Right atrium auricular region (tissue), 2 donors: ENCODE measurements at places on chromosomes 1 and 21. TPM values are rescaled to one million over a fixed set of nuclear protein-coding genes. Genes with fewer than 3 reads are reported as not detected.

GRCh38 chr1:12438349-12438924 lies 179.6 kb downstream of the DHRS3 start:
- DNase-seq = no peak

- no peak for DNase-seq
Observed at GRCh38 chr1:156664046-156664766, 13.0 kb downstream of the NES start.

GRCh38 chr1:153795330-153795837 lies 20.2 kb downstream of the SLC27A3 start:
- DNase-seq = no peak

DNA sequence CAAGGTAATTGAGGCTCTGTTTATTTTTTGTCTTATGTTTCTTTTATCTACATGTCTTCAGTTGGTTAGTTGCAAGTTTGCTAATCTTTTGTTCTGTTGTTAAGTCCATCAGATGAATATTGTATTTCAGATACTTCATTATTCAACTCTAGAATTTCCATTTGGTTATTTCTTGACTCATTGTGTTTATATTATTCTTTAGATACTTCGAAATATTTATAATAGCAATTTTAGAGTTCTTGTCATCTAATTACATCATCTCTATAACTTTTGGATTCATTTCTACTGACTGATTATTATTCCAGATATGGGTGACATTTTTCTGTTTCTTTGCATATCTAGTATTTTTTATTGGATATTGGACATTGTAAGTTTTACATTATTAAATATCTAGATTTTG lies 405.6 kb downstream of the PLPP3 start:
- no peak for DNase-seq

GRCh38 chr1:145545055-145545454 lies 62.7 kb upstream of the GPR89A start:
- no peak for DNase-seq

GRCh38 chr1:905071-905749 lies 18.5 kb upstream of the SAMD11 start:
- peak; percentile 80 for DNase-seq

KRTAP21-3 gene
- total RNA-seq = not detected
